ENCODE measurements at places on chromosomes 16 and 17.
A peak's percentile ranks its signal among the peaks of the same experiment; 100 is the strongest.

- DNase-seq, result no peak
Observed at GRCh38 chr16:68499006-68499405, 40.1 kb upstream of the ZFP90 start.

DNA sequence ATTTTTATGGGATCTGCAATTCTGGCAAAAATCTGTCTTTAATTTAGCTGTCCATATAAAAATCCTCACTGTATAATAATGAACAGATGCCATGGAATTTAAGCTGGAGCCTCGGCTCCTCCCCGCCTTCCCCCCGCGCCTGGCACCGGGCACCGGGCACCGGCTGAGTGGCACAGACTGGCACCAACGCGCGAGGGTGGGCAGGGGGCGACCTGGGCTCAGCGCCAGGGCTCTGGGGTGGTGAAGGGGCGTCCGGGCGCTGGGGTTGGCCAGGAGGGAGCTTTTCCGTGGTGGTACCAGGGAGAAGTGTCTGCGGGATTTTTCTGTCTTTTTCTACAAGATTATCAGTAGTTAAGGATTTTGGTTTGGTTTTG lies 9.1 kb downstream of the NEUROD2 start:
- no peak for DNase-seq

GRCh38 chr17:46974086-46974485 lies 5.0 kb downstream of the RPRML start:
- DNase-seq, result no peak

- peak; percentile 84 for DNase-seq
Observed at GRCh38 chr16:86563469-86564345, 2.9 kb upstream of the FOXC2 start.

- no peak for DNase-seq
Observed at GRCh38 chr16:60414613-60415012, 1621.6 kb downstream of the CDH8 start.

GRCh38 chr17:57407287-57408070 lies 151.2 kb downstream of the MSI2 start:
- no peak for DNase-seq

DNA sequence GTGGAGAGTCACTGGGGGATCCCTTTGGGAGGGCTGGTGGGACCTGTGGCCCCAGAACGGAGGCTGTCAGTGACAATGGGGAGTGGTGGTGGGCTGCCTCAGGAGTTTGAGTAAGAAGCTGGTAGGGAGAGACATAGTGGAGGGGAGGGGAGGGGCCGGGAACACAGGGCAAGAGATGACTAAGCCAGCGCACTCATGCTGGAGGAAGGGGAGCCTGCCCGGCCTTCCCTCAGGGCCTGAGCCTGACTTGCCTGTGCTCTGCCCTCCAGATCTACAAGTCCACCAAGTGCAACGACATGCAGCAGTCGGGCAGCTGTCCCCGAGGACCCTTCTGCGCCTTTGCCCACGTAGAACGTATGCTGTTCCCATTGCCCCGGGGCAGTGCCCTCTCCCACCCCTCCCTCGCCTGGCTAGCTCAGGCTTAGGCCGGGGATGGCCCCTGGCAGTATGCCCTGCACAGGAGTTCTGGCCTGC lies 29.3 kb downstream of the UNC13D start:
- DNase-seq, result no peak

DNA sequence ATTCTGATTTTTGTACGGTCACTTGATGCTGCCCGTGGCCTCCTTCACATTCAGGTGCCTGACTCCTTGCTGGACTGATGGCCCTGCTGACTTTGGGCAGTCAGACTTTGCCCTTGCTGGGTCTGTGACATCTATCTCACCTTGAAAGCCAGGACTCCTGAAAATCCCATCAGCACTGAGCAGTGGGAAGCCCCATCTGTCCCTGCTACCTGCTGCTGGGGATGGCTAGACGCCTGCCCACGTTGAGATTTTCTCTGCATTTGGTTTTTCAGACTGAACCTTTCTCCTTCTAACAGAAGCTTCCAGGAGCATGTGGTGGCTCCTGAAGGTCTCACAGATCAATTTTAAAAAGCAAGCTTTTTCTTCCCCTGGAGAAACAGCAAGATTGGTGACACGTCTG lies 10.2 kb upstream of the ZNF18 start:
- DNase-seq, result no peak

DNA sequence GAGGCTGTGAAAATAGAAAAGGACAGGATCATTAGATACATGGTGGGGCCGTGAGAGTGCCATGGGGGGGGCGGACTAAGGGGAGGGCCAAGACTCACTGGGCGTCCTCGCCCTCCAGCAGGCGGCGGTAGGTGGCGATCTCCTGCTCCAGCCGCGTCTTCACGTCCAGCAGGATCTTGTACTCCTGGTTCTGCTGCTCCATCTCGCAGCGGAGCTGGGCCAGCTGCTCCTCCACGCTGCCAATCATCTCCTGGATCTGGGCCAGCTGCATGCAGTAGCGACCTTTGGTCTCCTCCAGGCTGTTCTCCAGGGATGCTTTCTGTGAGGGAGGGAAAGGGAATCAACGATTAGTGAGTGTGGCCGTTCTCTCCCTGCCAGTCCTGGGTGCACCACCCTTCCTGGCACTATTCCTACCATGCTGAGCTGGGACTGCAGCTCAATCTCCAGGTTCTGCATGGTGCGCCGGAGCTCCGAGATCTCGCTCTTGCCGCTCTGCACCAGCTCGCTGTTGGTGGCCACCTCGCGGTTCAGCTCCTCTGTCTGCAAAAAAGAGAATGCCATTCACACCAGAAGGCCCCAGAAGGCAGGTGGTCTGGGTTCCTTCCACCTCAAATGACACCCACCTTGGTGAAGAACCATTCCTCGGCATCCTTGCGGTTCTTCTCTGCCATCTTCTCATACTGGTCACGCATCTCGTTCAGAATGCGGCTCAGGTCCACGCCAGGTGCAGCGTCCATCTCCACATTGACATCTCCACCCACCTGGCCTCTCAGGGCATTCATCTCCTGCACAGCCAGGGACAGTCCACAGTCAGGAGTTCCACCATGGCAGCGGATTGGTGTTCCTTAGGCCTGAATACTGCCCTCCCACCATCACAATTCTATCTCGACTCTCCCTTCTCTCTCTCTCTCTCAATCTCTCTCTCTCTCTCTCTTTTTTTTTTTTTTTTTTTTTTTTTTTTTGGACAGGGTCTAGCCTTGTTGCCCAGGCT lies 3.3 kb downstream of the KRT14 start:
- no peak for DNase-seq

GRCh38 chr17:4836221-4836620 lies 3.1 kb downstream of the MINK1 start:
- no peak for DNase-seq

DNA sequence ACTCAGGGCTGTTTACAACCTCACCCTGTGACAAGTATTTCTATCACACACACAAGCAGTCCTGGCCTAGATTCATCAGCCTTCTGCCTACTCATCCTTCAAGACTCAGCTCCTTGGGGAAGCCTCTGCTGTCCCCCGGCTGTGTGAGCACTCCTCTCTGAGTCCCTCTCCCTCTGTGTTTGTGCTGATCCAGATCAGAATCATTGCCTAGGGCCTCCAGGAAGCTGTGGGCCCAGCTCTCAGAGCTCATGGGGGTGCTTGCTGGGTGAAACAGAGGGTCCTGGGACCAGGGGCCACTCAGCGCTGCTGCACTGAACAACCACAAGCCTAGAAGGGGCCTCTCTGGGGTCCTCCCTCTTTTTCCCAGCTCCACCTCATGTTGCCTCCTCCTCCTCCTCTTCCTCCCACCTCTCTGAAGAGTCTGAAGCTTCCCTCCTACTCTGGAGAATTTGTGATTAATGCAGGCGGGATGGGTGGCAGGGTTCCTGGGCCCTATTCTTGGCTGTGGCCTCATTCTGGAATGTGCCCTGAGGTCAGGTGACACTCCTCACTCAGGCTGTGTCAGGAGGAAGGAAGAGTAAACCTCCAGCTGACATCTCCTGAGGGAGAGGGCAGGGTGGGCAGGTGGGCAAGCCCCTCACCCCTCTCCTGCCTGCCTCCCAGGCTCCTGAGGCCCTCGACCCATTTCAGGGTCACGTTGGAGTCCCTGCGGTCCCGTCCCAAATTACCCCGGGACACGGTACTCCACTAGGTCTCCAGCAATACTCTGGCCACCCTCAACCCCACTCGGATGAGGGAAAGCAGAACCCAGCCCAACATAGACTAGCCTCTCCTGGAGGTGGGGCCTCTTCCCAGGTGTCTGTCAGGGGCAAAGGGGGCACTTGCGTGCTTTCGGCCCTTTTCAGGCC lies 10.1 kb downstream of the WFIKKN2 start:
- no peak for DNase-seq

DNA sequence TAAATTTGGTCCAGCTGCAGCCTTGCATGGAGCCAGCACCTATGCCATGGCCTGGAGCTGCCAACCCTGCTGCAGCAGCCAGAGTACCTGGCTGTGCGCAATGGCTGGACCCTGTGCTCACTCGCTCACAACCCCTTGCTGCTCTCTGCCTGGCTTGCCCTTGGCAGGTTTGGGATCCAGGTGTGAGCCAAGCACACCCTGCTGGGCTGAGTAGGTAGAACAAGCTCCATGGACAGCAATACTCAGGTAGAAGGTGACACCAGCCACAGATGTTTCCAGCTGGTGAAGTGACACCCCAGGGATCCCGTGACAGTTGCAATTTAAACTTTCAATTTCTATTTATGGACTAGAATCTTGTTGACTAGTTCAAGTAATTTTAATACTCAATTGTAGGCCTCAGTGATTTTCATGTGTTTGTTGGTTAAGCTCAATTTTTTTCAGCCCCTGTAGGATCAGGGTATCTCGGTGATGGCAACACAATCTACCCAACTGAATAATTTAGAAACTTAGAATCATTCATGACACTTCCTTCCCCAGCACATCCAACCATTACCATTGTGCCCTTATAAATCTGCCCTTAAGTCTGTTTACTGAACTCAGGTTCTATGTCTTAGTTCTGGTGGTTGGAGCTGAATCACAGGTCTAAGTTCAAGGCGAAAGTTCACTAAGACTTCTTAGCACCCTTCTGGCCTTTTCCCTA lies 480.0 kb downstream of the PMP22 start:
- no peak for DNase-seq

GRCh38 chr17:58575511-58575910 lies 61.1 kb upstream of the MTMR4 start:
- no peak for DNase-seq

DNA sequence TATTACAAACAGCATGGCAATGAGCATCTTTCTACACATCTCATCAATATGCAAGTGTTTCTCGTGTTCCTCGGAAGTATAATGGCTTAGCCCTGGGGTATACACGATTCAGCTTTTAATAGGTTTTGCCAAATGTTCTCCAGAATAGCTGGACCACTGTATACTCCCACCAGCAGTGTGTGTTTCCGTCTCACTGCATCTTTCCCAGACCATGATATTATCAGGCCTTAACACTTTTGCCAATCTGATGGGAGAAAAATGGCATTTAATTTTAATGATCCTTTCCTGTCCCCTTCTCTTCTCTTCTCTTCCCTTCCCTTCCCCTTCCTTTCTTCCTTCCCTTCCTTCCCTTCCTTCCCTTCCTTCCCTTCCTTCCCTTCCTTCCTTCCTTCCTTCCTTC lies 30.8 kb downstream of the PRKCB start:
- DNase-seq, result no peak

DNA sequence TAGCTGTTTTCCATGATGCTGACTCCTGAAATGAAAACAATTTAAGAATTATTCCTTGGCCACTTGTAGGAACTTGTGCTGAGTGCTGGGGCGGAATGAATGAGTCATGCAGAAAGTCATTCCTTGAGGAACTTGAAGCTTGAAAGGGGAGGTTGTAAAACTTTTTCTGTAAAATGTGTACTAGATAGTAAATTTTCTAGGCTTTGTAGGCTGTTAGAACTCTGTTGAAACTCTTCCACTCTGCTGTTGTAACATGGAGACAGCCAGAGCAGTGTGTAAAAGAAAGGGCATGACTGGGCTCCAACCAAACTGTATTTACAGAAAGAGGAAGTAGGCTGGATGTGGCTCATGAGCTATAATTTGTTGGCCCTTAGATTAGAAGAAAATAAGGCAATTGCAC lies 46.1 kb downstream of the ABCA8 start:
- DNase-seq, result no peak

DNA sequence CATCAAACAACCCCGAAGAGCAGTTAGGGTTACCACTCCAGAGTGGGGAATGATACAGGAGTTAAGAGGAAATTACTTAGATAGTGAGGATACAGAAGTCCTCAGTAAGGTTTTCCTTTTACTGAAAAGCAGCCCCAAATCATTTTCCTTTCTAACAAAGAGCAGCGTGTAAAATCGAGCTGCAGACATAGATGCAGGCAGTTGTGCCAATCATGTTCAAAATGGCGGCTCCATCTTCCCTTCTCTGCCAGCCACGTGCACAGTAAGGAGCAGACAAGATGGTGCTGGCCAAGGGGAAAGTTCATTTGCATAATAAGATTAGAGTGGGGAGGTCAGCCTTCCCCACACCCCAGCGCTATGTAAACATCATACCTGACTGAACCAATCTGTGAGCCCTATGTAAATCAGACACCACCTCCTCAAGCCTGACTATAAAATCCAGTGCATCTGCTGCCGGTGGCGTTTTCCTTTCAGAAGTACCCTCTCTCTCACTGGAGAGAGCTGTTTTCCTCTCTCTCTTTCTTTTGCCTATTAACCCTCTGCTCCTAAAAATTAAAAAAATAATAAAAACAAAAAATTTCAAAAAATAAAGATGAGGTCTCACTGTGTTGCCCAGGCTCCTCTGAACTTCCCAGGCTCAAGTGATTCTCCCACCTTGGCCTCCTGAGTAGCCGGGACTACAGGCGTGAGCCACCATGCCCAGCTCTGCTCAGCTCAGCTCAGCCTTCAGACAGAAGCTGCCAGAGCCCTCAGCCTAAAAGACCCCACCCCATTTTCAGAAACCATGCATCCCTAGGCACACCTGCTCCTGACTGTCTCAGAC lies 2.6 kb upstream of the SRL start:
- no peak for DNase-seq

DNA sequence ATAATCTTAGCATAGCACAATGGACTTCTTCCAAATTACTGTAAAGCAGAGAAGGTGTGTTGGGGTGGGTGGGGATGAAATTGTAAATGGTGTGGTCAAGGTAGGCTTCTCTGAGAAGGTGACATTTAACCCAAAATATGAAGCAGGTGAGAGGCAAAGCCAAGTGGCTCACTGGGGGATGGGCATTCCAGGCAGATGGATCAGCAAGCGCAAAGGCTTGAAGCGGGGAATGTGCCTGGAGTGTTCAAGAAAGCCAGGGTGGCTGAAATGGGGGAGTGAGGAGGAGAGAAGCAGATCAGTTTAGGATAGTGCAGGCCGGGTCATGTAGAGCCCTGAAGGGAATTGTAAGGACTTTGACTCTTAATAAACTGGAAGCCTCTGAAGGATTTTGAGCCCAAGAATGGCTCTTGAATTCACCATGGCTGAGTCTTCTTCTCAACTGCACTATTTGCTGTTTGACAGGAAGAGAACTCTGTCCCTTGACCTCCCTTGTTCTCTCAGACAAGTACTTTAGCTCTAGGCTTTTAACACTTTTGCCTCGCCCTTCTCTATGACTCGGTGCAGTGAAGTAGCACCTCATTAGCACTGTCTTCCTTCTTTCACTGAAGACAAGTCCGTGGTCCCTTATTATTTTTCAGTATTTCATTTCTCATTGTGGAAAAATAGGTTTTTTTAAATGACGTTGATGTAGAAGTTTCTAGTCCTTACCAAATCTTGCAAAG lies 14.7 kb downstream of the CACNG3 start:
- no peak for DNase-seq

GRCh38 chr17:61409301-61410112 lies 9.9 kb downstream of the TBX2 start:
- no peak for DNase-seq

Data from activated CD4-positive, alpha-beta T cell treated with anti-CD3 and anti-CD28 coated beads, Interleukin-2, amount 50 U/mL, for 24 hours (primary cell).